ENCODE measurements at places on chromosomes 4 and X. TPM values are rescaled to one million over a fixed set of nuclear protein-coding genes. Genes with fewer than 3 reads are reported as not detected.

DNA sequence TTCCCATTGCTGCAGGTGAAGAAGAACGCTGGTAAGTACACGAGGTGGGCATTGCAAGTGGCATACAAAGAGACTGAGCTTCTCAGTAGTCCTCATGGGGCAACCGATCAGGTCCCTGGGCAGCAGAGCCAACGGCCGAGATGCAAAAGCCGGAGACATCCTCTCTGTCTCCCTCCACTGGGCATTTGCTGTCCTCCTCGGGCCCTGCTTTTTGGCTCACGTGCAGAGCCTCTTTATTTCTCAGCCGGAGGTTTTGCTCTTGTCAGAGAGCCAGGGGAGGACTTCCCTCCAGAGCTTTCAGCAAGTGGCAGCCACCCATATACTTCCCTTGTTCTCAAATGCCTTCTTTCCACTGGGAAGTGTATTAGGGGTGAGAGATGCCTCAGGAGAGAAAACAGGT, 18.0 kb downstream of the STARD8 start:
- no peak for DNase-seq

DNA sequence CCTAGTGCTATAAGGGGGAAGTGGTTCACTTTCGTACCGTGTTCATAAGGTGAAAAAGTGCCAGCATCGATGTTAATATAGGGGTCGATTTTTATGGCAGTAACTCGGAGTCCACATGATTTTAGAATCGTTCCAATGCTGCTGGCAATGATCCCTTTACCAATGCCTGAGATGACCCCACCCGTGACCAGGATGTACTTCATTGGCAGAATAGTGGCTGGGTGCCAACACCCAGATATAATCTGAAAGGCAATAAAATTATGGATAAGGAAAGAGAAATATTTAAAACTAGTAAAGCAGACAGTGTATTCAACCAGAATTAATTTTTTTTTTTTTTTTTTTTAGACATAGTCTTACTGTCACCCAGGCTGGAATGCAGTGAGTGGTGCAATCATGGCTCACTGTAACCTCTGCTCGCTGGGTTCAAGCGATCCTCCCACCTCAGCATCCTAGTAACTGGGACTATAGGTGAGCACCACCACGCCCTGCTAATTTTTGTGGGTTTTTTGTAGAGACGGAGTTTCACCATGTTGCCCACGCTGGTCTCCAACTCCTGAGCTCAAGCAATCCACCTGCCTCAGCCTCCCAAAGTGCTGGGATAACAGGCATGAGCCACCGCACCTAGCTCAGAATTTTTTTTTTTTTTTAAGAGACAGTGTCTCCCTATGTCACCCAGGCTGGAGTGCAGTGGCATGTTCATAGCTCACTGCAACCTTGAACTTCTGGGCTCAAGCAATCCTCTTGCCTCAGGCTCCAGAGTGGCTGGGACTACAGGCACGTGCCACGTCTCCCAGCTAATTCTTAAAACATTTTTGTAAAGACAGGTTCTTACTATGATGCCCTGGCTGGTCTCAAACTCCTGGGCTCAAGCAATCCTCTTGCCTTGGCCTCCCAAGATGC, 9.5 kb downstream of the CTPS2 start:
- DNase-seq: no peak

DNA sequence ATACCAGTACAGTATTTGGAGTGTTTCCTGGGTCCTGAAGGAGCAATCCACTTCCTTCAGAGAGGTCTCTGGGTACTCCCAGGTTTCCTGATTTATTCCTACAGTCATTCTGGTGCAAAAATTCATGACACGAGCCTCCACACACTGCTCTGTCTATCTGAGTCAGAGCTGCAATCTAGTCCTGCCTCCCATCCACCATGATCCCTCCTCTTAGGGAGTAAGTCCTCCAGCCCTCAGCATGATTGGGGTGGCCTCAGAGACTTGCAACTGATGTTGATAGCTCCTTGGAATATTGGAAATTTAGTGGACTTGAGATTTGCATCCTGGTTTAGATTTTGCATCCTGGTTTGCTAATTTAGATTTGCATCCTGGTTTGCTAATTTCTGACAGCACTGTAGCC, 20.5 kb downstream of the CNGA1 start:
- DNase-seq: no peak

DNA sequence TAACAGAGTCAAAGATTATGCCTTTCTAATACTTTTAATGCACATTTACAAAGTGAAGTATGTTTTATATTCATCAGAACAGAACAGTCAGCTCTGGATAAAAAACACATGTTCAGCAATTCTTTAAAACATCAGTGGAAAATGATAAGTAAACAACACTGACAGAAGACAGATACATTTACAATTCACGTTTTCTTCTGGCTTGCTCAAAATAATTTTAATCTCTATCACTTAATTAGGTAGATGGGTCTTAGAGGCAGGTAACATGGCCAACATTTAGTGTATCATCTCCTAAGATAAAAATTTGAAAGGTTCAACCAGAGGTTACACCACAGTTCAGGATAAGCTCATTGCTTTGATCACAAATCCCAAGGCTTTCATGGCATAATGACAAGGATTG, 156.8 kb upstream of the MAB21L2 start:
- no peak for DNase-seq

- no peak for DNase-seq
These were observed 654.6 kb downstream of the RAPGEF2 start for GRCh38 chr4:159757499-159757898.

DNA sequence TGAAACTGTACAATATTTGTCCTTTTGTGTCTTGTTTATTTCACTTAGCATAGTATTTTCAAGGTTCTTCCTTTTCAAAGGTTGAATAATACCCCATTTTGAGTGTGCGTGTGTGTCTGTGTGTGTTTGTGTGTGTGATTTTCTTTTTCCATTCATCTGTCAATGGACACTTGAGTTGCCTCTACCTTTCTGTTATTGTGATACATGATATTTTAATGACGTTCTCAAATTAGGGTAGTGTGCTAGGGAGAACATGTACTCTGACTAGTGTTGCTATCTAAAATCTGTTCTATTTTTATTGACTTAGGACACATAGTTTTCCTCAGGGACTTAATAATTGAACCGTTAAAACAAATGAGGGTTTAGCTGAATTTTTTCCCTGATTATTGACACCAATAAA, 9.9 kb downstream of the MMRN1 start:
- no peak for DNase-seq

RAB40A gene
- total RNA-seq: 0.11 TPM

DCAF8L2 gene
- not detected for total RNA-seq

RASGEF1B gene
- not detected for total RNA-seq

GRPEL1 gene
- 56.1 TPM for total RNA-seq
